ENCODE measurements at places on chromosomes 1 and 21. TPM values are rescaled to one million over a fixed set of nuclear protein-coding genes. Genes with fewer than 3 reads are reported as not detected.

The POGZ gene
- polyA plus RNA-seq, result 62.7 TPM

The JAM2 gene
- 38.1 TPM for polyA plus RNA-seq

The ELAPOR1 gene
- 0.40 TPM for polyA plus RNA-seq

- DNase-seq, result no peak
Measured at GRCh38 chr21:27086186-27086585, 119.3 kb upstream of the ADAMTS5 start.

DNA sequence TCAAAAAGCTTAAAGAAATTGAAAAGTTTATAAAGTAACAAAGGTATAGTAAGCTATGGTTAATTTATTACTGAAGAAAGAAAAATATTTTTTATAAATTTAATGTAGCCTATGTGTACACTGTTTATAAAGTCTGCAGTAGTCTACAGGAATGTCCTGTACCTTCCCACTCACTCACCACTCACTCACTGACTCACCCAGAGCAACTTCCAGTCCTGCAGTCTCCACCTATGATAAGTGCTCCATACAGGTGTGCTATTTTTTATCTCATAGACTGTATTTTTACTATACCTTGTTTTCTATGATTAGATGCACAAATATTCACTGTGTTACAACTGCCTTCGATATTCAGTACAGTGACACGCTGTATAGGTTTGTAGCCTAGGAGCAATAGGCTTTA, 106.6 kb downstream of the NR5A2 start:
- DNase-seq, result no peak

Measured in forelimb muscle (tissue), 1 donor.